Activated naive CD4-positive, alpha-beta T cell treated with Interleukin-2 at 50 U/mL for 16 hours (primary cell): ENCODE measurements at places on chromosomes 11 and 22.

DNA sequence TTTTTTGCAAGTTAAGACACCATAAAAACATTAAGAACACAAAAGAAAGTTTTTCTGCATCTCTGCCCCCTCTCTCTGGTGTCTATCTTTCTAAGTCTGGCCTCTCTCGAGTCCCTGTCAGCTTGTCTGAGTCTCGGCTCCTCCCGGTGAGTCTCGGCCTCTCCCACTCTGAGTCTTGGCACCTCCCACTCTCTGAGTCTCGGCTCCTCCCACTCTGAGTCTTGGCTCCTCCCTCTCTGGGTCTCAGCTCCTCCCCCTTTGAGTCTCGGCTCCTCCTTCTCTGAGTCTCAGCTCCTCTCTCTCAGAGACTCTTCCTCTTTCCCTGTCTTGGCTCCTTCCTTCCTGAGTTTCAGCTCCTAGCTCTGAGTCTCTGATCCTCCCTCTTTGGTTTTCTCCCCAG is 72.5 kb upstream of the AMPD3 start:
- no peak for DNase-seq

DNA sequence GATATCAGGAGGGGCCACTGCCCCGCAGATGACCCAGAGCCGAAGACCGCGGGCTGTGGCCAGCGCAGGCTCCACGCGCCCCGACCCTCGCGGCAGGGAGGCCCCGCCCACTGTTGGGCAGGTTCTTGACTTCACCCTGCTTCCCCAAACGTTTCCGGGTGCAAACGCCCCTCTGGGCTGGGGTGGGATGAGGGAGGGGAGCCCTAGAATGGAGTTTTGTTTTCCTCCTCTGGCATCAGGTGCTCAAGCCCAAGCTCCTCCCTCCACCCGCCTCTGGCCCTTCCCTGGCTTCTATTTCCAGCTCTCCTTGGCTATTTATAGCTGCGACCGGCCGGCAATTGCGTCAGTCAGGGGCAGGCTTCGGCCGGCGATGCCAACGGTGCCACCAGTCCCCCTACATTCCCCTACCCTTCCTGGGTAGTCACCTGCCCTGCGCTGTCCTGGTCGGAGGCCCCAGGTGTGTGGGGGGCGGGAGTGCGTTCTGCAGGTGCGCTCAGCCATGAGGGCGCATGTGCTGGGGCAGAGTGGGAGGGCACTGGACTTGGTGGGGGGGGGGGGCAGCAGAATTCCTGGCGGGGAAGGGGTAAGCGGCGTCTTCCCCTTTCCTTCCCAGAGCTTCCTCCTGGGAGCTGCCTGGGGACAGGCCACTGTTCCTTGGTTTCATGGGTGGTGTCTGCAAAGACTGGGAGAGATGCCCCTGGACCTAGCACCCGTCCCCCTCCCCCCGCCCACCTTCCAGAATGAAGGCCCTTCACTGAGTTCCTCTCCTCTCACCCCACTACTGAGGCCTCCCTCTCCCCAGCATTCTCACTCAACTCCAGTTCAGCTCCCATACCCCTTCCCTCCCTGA is 23.6 kb downstream of the DUSP8 start:
- no peak for DNase-seq

- DNase-seq, result no peak
Observed at GRCh38 chr11:130516554-130517505, 68.4 kb downstream of the ADAMTS15 start.

DNA sequence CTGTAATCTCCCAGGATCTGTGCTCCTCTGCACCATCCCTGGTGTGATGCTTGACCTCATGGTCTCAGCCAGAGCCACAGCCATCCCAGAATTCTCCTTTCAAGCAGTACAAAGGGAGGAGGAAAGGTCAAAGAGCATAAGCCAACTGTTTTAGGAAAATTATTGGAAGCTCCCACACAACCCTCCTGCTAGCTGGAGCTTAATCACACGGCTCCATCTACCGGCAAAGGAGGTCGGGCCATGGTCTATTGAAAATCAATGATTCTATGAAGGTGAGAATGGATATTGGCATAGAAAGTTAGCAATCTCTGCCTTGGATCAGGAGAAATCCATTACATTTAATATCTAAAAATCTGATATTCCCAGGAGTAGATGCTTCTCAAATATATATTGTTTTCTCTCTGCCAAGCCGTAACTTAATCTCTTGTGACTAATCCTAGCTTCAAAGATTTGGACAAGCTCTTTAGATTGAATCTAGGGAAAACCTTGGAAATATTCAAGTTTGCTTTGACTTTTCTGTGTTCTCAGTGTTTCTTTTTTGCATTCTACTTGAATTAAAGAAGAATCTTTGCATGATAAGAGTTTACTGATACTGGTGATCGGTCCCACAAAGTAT is 259.6 kb downstream of the NTM start:
- DNase-seq, result no peak

DNA sequence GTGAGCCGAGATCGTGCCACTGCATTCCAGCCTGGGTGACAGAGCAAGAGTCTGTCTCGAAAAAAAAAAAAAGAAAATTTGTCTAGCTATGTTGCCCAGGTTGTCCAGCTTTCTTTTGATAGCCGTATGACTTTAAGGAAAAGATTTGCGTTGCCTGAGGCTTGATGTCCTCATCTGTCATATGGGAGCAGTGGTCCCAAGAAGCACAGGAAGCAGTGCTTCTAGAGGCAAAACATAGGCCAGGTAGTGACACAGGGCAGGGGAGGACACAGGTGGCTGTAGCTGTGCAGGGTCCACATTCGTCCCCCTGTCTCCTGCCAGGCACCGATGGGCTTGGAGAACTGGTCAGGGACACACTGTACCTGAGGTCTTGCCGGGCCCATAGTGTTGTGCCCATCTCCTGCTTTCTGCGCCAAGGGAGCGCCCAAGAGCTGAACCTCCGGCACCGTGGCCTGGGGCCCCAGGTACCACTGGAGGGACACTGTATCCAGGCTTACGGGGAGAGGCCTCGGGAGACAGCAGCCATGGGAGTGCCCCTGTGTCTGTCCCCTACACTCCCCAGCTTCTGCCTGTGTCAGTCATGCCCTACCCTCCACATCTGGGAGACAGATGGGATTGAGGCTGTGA is 1.4 kb downstream of the LRRC74B start:
- DNase-seq, result no peak

- DNase-seq, result peak; percentile 83
Observed at GRCh38 chr22:46116491-46116958, 33.8 kb upstream of the PPARA start.

GRCh38 chr22:20095521-20095920 is 15.5 kb downstream of the DGCR8 start:
- DNase-seq, result peak; percentile 55
